ENCODE measurements at places on chromosomes 7 and 10.

DNA sequence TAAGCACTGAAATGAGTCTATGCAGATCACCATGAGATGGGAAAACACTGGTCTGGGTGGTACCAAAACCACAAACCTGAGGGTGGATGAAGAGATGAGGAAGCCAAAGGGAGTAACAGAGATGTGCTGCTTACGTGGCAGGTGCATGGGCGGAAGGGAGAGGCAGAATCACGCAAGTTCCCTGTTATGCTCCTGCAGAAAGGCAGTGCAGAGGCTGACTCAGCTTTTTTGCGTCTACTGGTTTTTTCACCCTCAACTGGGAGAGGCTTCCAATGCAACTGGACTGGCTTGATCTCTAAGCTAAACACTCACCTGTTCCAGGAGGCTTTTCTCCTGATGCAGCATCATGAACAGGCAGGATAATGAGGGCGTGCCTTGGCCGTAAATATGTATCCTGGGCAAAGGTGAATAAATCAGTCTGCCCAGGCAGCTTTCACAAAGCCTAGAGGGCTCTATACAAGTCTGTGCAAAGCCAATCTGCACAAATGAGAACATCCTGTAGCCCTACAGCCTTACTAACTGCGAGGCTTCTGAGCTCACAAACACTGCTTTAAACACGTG, 95.4 kb upstream of the AFAP1L2 start:
- DNase-seq = no peak

DNA sequence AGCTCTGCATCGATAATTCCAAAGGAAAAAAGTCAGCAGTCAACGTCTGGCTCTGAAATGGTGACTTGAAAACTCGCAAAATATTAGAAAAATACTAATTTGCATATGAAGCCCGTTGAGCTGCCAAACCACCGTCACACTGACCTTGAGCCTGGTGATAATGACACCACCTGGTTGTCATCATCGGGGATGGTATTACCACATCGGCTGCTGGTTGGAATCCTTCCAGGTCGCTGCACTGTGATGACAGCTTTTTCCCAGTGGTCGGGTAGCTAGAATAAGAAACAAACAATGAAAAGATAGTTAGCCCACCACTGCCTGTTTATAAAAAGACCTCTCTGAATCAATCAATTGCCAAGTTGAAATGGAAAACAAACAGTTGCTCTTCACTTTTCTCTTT, 41.6 kb downstream of the LAMB1 start:
- no peak for DNase-seq

DNA sequence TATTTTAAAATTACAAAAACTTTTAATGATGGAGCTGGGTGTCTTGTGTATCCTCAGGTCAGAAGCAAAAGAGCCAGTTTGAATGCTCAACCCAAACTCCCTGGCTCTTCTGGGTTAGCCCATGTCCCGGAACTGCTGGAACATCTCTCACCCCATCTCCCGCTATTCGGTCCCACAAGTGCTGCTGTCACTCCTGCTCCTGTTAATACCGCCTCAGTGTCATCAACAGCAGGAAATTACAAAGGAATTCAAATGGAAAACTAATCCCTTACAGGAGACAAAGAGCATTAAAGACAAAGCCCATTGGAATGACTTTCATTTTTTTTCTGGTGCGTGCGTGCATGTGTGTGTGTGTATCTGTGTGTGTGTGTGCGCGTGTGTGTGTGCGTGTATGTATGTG, 112.0 kb upstream of the C7orf33 start:
- no peak for DNase-seq

DNA sequence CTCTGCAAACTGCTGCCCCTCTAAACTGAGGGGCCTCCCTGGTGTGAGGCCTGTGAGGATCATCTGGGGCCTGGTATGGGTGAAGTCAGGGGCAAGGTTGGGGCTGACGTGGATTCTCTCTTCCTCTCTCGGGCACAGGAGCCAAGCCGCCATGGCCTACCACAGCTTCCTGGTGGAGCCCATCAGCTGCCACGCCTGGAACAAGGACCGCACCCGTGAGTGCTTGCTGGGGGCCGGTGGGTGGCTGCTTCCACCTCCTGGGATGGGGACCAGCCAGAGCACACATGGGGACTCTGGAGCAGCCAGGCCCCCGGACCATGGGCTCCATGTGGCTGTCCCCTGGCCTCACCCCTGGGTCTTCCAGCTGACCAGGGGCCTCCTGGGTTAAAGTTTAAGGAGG, 11.0 kb downstream of the ARPC1B start:
- DNase-seq = no peak

GRCh38 chr10:119549247-119549999, 6.9 kb upstream of the RGS10 start:
- DNase-seq = no peak

- DNase-seq = no peak
These were observed 274.6 kb downstream of the ARL4A start for GRCh38 chr7:12961910-12962480.

DNA sequence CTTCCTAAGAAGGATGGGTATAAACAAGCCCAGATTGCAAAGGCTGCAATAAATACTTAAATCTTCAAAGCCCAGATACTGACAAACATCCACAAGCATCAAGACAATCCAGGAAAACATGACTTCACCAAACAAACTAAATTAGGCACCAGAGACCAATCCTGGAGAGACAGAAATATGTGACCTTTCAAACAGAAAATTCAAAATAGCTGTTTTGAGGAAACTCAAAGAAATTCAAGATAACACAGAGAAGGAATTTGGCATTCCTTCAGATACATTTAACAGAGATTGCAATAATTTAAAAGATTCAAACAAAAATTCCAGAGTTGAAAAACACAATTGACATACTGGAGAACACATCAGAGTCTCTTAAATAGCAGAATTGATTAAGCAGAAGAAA, 23.0 kb downstream of the GSDME start:
- no peak for DNase-seq

DNA sequence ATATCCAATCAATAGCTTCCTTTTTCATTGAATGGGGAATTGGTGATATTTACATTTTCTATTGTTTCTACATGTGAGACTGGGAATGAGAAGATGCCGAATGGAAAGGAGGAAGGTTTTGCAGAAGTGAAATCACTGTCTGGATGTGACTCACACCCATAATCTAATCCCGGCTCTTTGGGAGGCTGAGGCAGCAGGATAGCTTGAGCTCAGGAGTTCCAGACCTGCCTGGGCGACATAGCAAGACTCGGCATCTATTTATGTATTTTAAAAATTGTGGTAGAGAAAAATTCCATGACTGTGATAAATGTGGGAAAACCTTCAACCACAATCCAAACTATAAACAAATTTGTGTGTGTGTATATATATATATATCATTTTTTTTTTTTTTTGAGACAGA, 10.9 kb upstream of the FIS1 start:
- DNase-seq = no peak

DNA sequence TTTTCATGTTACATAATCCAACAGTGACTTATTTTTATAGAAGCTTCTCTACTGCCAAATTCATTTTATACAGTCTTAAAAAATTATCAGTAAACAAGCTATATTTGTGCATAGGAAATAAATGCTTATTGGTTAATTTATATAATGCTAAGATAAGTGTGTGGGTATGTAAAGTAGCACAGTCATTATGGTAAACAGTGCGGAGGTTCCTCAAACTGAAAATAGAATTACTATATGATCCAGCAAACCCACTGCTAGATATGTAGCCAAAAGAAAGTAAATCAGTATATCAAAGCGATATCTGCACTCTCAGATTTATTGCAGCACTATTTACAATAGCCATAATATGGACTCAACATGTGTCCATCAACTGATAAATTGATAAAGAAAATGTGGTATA, 71.1 kb downstream of the ATRNL1 start:
- DNase-seq = no peak

DNA sequence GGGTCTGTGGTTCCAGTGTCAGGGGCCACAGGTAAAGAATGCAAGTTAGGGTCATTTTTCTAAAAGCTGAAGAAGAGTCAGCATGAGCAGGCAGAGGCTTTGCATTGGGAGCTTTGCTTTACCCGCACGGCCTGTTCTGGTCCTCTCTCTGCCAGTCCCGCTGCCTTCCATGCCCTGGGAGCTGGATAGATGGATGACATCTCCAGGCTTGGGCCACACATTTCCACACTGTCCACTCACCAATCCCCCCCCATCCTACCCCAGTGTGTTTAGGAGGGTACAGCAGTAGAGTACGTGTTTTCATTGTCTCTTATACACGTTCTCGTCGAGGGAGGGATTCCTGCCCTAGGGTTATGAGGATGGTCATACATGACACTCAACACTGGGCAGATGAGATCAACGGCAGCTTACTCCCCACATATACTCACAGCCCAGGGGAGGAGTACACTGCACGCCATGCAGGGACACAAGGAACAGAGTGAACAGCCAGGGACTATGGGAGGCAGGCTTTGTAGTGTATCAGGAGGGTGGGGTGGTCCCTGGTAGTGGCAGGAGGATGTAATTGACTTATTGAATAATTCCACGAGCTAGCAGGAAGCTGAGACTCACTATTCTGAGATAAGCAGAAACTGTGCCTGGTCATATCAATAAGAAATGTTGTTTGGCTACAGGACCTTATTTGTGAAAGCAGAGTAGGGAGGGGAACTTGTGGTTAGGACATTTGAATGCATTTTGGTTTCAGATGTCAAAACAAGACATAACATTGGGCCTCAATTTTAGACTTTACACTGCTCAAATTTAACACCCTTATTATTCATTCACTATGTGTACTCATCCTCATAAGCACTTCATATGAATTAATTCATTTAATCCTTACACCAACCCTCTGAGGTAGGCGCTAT, 36.6 kb downstream of the PLPP4 start:
- DNase-seq = no peak

- no peak for DNase-seq
These were observed 52.8 kb upstream of the DNAJB12 start for GRCh38 chr10:72407471-72407870.

DNA sequence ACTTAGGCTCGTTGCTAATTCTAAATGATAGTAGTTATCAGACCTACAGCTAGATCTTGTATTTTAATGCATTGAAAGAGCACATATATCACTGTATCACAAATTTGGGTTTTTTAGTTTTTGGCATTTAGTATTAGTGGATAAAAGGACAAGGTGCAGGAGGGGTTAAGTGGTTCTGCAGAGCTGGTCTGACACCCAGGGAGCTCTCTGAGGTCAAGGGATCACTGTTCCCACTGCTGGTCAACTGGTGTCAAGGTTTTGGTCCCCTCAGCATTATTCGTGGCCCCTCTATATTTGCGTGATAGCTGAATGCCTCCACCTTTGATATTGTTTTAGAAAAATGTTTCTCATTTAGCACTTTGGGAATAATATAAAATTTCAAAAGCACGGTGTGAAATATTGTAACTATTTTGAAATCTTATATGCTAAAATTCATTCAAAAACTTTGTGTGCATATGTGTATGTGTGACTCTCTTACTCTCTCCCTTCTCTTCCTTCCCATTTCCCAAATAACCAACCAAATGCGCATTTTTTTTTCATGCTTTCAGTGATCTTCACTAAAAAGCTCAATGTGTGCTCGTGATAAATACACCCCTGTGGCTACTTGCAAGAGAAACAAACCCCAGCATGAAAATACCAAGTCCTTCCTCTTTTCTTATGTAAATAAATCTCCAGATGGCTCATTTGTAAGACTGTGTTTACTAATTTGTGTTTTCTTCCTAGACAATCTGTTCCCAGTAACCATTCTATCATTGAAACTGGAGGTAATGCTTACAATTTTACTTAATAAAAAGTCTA, 309.2 kb downstream of the FGFR2 start:
- no peak for DNase-seq

DNA sequence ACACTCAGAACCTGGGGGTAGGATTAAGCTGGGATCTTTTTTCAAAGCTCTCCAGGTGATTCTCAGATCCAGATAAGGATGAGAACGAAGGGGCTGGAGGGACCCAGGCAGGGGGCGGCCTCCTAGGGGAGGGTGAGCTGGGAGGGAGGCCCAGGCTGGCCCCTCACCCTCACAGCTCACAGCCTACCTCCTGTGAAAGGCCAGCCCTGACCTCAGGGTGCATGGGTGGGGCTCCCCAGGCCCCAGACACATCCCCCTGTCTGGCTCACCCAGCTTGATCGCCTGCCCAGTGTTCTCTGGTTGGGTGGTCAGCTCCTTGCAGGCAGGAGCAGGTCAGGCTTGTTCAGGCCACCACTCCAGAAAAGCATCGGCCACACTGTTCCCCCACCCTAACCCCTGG, 24.3 kb downstream of the CTBP2 start:
- no peak for DNase-seq

DNA sequence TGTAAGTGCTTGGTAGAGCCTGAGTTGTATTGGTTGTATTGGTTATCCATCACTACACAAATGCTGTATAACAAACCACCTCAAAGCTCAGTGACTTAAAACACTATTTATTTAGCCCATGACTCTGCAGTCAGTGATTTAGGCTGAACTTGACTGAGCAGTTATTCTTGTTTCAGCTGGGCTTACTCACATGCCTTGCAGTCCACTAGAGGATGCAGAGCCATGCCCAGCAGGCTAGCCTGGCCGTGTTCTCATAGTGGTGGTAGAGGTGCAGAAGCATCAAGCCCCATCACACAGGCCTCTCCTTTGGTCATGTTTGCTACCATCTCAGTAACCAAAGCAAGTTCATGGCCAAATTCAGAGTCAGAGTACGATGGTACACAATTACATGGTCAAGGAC, 43.9 kb downstream of the LUC7L2 start:
- no peak for DNase-seq

DNA sequence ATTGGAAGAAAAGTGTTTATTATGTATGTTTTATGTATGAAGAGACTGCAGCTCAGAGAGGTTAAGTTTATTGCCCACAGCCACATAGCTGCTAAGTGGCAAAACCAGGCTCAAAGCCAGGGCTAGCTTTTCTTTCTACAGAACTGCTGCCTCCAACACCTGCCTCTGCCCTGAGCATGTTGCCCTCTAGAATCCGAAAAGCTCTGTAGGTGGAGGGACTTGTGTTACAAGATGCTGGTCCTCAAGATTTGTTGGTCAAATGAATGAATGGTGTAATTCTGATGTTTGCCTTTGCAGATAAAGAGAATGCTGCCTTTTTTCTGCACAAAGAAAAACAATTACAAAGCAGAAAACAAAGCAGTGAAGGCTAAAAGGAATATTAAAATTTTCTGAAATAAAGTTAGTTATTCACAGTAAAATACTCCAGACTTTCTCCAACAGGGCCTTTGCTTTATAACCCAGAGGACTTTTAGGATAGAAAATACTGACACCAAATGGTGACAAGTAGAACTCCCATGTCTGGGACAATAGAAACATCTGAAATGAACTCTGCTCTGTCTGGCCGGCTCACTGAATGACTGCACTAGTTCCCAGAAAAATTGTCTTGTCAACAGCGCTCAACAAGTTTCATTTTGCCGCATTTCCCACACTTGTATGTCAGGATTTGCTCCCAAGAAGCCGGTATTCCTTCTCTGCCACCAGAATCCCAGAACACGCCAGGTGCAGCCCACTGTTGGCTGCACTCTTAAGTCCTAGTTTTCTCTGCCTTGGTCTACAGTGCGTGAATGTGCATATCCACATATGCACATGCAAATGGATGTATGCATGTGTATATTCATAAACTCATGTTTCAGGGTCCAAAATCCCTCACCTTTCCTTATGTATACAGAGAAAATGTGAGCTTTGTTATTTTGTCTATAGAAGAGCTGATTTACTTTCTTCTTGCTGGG, 11.0 kb upstream of the DNTT start:
- no peak for DNase-seq

- no peak for DNase-seq
These were observed 164.2 kb downstream of the THSD7A start for GRCh38 chr7:11667810-11668185.

Data from hematopoietic multipotent progenitor cell treated with erythropoietin and hydrocortisone succinate and interleukin-3 and kit ligand, for 17 days (in vitro differentiated cells).